ENCODE measurements at places on chromosomes 6 and 20.

- DNase-seq, result no peak
These were observed 371.9 kb upstream of the CHD6 start for GRCh38 chr20:41989935-41990635.

GRCh38 chr20:44035924-44036323, 121.3 kb downstream of the TOX2 start:
- no peak for DNase-seq

GRCh38 chr6:145076115-145076841, 659.0 kb downstream of the EPM2A start:
- DNase-seq, result no peak

DNA sequence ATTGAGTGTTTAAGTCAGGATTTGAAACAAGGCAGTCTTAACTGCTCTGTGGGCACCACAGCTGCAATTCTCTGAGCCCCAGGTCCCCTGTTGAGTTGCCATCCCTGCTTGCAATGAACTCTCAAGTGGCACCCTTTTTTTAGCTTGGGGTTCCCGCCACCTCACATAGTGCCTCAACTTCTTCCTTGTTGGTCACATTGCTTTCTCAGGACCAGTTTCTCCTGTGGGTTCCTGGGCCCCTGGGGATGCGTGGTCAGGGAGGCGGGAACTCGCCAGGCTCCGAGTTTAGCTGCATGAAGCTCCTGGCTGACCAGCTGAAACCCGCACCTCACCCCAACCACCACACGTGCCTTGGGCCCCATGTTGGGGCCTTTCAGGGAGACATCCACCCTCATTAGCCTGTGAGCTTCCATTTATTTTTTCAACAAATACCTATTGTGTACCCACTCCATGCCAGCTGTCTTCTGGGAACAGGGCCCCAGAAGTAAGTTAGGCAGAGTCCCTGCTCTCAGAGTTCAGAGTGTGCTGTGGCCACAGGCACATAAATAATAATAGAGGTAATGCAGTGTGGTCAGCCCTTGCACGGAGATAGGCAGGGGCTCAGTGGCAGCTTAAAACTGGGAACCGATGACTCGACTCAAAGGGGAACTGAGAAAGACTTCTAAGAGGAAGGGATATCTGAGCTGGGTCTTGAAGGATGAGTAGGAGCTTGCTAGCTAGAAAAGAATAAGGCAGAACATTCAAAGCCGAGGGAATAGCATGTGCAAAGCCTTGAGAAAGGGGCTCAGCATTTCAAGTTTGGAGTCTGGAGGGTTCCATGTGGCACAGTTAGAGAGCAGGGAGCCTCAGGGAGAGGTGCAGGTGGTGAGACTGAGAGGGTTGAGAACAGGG, 33.9 kb upstream of the FAM83D start:
- no peak for DNase-seq

DNA sequence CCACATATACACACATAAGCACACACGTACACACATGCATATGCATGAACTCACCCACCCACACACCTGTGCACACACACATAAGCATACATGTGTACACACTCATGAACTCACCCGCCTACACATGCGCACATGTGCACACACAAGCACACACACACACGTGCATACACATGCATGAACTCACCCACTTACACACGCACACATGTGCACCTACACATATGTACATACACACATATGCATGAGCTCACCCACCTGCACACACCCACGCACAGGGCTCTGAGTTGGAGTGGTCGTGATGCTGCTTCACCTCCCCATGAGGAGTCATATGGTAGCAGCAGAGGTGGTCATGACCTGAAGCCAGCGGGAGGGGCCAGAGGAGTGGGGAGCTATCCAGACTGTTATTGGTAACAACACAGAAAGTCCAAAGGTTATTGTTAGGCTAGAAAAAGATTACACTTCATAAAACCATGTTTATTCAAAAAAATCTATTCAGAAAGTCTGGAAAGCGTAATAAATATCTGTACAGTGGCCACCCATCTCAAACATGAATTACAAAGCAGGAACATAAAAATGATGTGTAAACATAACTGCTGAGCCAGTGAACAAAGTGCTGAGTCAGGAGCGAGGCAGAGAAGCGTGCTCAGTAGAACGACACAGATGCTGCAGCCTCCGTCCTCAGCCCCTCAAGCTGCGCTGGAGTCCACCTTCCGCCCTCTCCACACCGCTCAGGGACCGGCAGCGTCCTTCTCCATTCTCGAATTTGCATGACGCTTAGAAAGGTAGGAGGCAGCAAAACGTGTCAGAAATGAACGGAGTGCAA, 26.4 kb upstream of the MPC1 start:
- no peak for DNase-seq

- no peak for DNase-seq
These were observed 57.0 kb downstream of the CD40 start for GRCh38 chr20:46175127-46175494.

GRCh38 chr6:36547646-36548400, 544 bp upstream of the STK38 start:
- no peak for DNase-seq

DNA sequence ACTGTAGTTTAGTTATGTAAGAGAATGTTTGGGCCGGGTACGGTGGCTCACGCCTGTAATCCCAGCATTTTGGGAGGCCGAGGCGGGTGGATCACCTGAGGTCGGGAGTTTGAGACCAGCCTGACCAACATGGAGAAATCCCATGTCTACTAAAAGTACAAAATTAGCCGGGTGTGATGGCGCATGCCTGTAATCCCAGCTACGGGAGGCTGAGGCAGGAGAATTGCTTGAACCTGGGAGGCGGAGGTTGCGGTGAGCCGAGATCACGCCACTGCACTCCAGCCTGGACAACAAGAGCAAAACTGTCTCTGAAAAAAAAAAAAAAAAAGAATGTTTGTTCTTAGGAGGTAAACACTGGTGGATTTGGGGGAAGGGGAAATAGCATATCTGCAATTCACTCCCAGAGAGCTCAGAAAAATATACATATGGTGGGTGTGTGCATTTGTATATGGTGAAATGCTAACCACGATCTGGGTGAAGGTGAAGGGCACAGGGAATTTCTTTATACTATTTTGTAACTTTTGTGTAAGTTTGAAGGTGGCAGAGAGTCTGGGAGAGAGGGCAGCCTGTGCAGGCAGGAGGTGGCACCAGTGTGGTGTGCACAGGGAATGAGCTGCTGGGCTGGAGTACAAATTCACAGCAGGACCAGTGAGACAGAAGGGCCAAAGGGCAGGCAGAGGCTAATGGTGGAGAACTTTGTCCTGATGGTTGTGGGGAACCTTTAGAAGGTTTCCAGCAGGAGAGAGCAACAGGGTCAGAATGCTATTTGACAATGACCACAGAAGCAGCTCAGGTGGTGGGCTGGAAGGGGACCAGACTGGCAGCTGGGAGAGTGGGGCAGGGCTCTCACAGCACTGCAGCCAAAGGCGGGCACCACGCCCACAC, 42.4 kb downstream of the SSR1 start:
- no peak for DNase-seq

GRCh38 chr6:41177695-41178094, 14.8 kb upstream of the TREM2 start:
- no peak for DNase-seq

DNA sequence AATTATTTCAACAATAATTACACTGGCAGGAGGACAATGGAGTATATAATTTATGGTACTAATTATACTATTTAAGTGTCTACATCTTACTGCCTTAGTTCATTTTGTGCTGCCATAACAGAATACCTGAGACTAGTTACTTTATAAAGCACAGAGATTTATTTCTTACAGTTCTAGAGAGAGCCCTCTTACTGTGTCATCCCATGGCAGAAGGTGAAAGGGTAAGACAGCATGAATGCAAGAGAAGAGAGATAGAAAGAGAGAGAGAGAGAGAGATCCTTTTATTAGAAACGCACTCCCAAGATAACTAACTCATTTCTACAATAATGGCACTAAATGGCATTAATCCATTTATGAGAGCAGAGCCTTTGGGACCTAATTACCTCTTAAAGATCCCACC, 314.7 kb downstream of the EPM2A start:
- DNase-seq, result no peak

DNA sequence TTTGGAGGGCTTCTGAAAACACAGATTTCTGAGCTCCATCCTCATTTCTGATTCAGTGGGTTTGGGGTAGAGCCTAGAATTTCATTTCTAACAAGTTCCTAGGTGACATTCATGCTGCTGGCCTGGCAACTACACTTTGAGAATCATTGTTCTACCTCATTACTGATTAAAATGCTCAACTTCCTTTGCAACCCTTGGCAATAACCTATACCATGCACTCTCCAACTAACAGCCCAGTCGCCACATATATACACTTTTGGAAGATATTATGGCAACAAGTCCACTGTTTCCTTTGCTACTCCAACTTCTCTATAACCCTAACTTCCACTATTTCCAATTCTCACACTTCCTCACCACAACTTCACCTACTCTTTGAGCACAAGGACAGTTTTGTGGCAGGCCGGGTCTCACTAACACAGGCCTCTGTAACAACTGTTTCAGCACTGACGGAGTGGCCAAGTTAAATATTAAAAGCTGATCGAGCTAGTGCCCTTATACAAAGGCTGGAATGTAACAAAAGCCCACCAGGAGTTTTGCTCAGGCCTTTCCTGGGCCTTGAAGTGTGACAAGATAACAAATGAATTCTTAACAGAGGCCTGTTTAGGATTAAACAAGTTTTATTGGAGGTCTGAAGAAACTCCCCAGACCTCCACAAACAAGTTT, 32.1 kb upstream of the RAB23 start:
- no peak for DNase-seq

DNA sequence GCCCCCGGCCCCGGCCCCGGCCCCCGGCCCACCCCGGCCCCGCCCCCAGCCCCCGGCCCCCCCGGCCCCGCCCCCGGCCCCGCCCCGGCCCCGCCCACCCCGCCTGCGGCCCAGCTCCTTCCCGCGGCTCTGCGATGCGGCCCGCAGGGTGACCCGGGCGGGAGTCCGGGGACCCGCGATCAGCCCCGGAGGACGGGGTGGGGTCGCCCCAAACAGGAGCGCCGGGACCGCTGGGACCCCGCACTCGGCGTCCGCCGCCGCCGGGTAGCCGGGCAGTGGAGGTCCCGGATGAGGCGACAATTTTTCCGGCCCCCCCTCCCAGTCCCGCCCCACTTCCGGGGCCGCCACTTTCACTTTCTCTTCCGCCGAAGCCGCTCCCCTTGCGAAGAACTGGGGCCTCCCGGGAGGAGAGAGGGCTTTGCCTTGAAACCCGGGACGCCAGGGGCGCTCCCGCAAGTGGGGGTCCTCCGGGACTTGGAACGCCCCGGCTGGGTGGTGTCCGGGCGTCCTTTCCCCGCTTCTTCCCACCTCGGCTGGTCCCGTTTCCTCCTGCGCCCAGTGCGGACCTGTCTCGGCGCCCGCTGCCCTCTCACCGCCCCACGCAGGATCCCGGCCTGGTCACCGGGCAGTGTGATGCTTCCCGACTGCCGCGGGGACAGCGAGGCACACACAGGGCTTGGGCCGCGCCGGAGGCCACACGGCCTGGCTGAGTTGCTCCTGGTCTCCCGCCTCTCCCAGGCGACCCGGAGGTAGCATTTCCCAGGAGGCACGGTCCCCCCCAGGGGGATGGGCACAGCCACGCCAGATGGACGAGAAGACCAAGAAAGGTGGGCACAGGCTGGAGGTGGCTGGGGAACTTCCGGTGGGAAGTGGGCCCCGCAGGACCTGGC, at the start of gene RBCK1:
RBCK1 (plus strand) TSS at position 347 of the 890 bp plus-strand sequence; CDS start at position 806, 459 bp downstream.
- DNase-seq, result peak; percentile 64

DNA sequence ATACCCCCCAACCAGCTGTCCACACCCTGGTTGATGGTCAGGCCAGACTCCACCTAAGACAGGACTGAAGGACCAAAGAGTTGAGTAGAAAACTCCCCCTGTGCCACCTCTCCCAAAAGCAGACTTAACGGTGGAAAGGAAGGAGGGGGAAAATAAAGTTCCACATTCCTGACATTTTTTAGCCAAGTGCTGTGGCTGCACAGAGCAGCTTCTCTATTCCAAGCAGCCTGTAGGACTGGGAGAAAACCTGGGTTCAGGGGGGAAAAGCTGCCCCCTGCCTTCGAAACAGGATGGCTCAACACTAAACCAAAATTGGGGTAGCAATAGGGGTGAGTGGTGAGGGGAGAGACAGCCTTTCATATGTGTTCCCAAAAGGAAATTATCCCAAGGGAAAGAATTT, 3.6 kb downstream of the TRAM2 start:
- no peak for DNase-seq

- no peak for DNase-seq
These were observed 9.1 kb downstream of the LAMA2 start for GRCh38 chr6:128892079-128892478.

- no peak for DNase-seq
These were observed 280.6 kb downstream of the SMOC2 start for GRCh38 chr6:168721571-168721970.

Data from GM04504 (cell line).